Left lobe of liver (tissue), 2 donors: ENCODE measurements at places on chromosomes 2 and 18.

DNA sequence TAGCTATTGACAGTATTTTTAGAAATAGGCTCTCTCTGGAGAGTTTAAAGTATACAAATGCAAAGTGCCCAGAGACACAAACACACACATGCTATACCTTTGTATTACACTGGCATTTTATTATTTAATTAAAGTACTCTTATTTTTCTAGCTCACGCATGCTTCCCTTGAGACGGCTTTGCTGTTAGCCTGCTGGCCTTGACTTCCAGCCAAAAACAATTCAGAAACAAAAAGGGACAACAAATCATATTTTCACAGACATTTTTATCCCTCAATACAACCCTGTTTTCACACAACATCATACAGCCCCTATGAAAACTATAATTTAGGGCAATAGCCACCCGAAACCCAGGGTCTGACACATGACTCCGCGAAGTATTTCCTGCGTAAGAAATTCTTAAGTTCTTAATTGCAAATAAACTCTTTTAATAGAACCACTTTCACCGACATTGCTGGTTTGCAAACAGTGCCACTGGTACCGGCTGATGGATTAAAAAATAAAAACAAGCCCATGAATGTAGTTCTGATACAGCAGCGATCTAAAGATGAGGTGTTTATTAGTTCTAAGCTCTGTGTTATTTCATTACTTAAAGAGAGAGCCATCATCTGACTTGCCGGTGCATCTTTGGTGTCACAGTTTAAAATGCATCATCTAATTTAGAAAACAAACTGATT lies 185.1 kb downstream of the TCF4 start:
- DNase-seq = no peak

DNA sequence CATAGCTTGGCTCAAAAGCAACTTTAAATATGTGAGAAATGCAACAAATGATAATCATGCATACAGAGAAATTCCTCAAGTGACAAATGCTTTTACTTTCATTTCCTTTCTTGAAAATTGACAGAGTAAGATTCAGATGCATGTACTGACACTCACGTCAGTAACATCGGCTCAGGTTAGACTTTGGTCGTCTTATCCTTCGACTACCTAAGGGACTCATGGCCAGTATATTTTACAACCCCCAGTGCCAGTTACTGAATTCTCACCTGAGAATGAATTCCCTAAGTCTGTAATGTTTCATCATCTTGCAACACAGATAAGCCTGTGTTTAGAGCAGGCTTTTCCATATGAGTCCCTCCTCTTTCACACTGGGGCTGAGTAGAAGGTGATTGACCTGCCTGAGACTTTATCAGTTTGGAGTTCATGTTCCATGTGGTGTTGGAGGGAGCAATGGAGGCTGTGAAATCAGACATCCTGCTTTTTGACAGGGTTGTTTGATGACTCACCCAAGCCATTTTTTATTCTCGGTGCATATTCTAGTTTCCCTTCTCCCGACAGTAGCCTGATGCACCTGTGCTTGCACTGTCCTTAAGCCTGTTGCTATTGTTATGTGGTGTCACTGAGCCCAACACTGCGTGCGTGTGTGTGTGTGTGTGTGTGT lies 30.5 kb upstream of the ATP8B1 start:
- DNase-seq = no peak

DNA sequence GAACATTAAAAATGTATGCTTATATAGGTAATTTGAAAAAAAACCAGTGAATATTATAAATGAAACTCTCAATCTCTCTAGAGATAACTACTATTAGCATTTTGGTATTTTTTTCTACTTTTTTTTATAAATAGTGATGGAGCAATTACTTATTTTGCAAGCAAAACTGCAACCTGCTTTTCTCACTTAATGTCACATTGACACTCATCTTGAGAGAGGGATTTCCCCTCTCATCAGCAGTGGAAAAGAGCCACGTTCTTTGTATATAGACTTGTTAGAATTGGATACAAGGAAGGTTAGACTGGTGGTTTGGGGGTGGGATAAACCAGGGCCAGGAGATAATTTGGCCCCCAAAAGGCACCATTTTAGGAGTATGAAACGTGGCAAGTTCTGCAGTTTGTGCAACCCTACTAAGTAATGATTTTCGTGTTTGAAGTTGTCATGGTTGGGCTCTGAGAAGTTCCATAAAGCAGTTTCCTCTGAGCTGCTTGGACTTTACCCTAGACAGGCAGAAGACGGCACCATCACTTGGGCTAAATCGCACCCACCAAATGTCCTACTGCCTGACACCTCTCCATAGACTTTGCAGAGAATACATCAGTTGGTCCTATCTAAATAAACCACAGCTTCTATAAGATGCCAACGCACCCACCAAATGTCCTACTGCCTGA lies 194.0 kb downstream of the ACTR3 start:
- no peak for DNase-seq

- DNase-seq = no peak
Measured at GRCh38 chr2:240248721-240249422, 108.4 kb upstream of the OTOS start.

GRCh38 chr2:188975497-188976102 lies 1.4 kb downstream of the COL3A1 start:
- no peak for DNase-seq

DNA sequence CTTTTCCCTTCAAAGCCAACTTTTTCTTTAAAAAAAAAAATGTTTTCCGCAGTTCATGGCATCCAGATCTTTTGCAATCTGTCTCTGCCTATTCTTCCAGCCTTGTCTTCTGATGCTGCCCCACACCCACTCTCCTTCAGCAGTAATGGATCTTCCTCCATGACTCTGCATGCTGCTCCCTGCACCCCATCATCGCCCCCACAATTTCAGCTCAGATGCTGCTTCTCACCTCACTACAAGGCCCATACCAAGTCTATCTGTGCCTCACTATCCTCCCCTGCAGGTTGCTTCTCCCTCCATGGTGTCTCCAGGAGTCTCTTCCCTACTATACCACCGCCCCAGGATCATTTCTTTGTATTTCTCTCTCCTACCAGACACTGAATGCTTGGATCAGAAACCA lies 260.6 kb downstream of the ANAPC1 start:
- DNase-seq = no peak

DNA sequence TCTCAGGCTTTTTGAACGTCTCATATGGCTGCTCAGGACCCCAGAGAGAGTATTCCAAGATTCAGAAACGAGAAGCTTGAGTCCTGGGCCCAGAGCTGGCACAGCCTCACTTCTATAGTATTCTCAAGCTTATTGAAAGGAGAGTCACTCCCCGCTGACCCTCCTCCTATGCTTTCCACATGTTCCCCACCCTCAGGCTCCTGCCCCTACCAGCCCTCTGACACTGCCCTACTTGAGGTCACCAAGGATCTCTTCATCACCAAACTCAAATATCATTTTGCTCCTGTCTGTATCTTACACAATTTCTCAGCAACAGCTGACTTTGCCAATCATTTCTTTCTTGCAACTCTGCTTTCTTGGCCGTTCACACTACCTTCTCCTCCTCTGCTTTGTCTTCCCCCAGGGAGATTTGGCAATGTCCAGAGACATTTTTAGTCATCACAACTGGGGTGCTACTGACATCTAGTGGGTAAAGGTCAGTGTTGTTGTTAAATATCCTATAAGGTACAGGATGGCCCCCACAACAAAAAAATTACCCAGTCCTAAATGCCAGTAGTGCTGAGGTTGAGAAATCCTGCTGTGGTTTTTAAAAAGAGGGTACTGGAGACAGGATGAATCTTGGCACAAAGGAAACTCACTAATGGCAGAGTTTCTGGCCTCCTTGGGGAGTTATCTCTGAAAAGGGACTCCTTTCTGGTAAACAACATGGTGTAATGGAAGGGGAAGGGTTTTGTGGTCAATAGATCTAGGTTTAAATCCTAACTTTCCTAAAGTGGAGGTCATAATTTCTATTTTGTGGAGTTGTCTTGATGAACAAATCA lies 26.9 kb upstream of the INSIG2 start:
- DNase-seq = no peak

GRCh38 chr2:35783723-35784122 lies 571.9 kb upstream of the CRIM1 start:
- DNase-seq = no peak
